ENCODE measurements at places on chromosomes 6 and 20. TPM values are rescaled to one million over a fixed set of nuclear protein-coding genes. Genes with fewer than 3 reads are reported as not detected.

DNA sequence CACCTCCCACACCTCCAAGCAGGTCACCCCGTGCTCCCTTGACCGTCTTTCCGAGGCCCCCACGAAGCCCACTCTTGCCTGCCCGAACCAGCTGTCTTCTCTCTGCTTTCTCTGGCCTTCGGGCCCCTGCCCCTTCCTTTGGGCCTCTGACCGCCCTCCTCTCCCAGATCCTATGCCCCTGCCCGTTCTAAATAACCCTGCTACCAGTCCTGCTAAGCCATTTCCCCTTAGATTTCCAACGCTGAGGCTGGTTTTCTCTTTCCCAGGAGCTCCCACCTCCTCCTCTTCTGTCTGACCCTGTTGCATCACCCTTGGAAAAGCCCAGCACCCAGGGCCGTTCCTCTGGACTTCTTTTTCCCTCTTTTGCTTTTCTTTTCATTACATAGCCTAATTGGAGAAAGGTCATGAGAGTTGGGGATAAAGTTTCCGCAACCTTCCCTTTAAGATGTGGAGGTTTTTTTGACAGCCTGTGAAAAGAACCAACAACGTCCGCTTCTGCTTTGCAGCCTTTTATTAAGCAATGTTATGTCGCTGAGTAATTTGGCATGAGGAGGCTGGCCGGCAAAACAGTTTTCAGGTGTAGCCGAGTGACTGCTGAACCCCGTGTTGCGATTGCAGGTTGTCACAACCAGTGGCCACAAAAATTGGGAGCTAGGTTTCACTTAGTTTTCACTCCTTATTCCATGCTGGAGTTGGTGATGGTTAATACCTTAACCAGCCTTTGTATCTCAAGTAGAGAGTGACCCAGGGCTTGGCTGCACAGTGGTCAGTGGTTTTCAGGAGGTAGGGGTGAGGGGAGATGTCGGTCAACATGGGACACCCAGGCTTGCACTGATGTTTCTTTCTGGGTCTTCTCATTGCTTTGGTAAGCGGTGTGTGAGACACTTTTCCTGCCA lies 970 bp downstream of the BLTP3A start:
- H3K27ac ChIP-seq = peak overlapping the region; percentile 99
- no peaks in the 10 kb centered on the region for H3K36me3 ChIP-seq
- peak overlapping the region; percentile 99 for H3K4me3 ChIP-seq
- peaks cover 32% of the 10 kb centered on the region for H3K4me1 ChIP-seq

- H3K4me1 ChIP-seq = no peaks in the 10 kb centered on the region
- no peaks in the 10 kb centered on the region for H3K27me3 ChIP-seq
- DNase-seq = no peak
- no peak overlapping the region for H3K27ac ChIP-seq
- H3K4me3 ChIP-seq = no peak overlapping the region
Measured at GRCh38 chr6:38531134-38531533, 108.6 kb downstream of the BTBD9 start.

GRCh38 chr20:41142919-41143318 lies 5.6 kb downstream of the PLCG1 start:
- DNase-seq = no peak
- no peaks in the 10 kb centered on the region for H3K27me3 ChIP-seq
- H3K4me3 ChIP-seq = peak overlapping the region; percentile 38
- H3K4me1 ChIP-seq = peaks cover 77% of the 10 kb centered on the region
- peak overlapping the region; percentile 70 for H3K27ac ChIP-seq

TAB2 gene
- 45.1 TPM for total RNA-seq

DNA sequence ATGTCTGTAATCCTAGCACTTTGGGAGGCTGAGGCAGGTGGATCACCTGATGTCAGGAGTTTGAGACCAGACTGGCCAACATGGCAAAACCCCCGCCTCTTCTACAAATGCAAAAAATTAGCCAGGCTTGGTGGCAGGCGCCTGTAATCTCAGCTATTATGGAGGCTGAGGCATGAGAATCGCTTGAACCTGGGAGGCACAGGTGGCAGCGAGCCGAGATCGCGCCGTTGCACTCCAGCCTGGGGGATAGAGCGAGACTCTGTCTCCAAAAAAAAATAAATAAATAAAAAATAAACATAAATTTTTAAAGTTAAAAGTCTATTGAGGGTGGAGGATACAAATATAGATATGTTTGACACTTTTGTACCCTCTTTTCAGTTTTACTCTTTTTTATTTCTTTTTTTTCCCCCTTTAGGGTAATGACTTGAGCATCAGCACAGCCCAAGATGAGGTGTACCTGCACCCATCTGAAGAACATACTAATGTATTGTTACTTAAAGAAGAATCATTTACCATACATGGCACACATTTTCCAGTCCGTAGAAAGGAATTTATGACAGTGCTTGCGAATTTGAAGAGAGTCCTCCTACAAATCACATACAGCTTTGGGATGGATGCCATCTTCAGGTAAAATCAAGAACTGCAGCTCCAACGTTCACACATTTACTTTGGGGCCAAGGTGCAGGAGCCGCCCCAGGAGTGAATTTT lies 368.9 kb downstream of the LAMA2 start:
- H3K4me1 ChIP-seq = peaks cover 12% of the 10 kb centered on the region
- DNase-seq = peak; percentile 65
- no peaks in the 10 kb centered on the region for H3K27me3 ChIP-seq
- no peaks in the 10 kb centered on the region for H3K36me3 ChIP-seq

SOX18 gene
- total RNA-seq = not detected

DNA sequence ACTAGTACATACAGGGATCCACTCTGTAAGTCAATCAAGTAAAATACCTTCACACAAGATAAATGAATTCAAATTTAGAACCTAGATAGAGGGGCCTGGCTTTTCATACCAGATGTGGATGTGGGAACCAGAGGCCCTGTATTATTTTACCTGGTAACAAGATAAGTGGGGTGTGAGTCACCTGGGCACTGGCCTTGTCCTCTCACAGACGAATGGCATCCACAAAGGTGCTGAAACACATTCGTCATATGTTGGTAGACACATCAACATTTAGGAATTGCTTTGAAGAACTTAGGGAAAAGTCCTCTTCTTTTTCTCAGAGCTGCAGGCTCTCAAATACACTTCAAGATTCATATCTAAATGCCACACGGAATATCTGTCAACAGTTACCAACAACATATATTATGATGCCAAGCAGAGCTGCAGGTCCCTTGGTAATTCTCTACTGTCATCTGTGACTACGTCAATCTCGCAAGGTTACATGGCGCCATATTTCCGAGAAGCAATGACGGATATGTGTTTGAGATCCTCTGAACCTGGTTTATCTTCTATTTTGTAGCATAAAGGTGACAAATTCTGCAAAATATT lies 618.6 kb downstream of the EPM2A start:
- H3K27me3 ChIP-seq = no peaks in the 10 kb centered on the region
- no peak overlapping the region for H3K4me3 ChIP-seq
- H3K4me1 ChIP-seq = peaks cover 7% of the 10 kb centered on the region
- DNase-seq = no peak
- H3K36me3 ChIP-seq = peaks cover 3% of the 10 kb centered on the region

- no peak for DNase-seq
- no peak overlapping the region for H3K4me3 ChIP-seq
- H3K27me3 ChIP-seq = no peaks in the 10 kb centered on the region
- H3K27ac ChIP-seq = no peak overlapping the region
- H3K36me3 ChIP-seq = peaks cover 6% of the 10 kb centered on the region
Measured at GRCh38 chr20:47656318-47656717, 129.0 kb downstream of the SULF2 start.
